Posterior vena cava (tissue), 2 donors: ENCODE measurements at places on chromosomes 3 and 15. TPM values are rescaled to one million over a fixed set of nuclear protein-coding genes. Genes with fewer than 3 reads are reported as not detected.

The PSTPIP1 gene
- 18.1 TPM for total RNA-seq

The CASR gene
- total RNA-seq = not detected

The TMEM212 gene
- total RNA-seq = not detected

The NR2C2 gene
- 37.8 TPM for total RNA-seq

DNA sequence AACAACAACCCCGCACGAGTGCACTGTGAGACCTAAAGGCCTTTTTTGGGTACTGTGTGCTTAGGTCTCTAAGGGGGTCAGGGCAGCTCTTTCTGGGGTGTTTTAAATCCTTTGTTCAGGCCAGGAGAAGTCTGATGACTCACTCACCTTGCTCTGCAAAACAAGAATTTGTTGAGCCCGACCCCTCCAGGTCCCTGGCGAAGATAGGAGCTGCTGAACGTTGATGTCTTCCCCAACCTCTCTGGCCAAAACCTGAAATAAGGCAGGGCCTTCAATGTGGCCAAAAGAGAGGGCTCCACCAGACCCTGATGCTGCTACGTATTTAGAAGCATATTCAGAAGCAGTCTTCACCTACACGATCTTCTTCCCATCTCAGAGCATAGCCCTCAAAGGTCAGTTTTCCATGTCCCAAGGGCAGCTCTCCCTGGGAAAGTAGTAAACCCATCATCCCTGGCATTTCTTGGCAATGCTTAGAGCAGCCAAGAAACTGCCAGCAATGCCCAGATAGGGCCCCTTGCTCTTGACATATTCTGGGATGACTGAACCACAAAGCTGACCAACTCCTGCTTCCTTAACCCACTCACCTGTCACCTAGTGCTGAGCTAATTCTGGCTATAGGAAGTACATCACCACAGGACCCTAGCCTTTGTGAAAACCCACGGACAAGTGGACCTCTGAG, 27.1 kb downstream of the CCDC13 start:
- no peak for DNase-seq

- no peak for DNase-seq
These were observed 255.8 kb upstream of the CDIN1 start for GRCh38 chr15:36323615-36324014.

DNA sequence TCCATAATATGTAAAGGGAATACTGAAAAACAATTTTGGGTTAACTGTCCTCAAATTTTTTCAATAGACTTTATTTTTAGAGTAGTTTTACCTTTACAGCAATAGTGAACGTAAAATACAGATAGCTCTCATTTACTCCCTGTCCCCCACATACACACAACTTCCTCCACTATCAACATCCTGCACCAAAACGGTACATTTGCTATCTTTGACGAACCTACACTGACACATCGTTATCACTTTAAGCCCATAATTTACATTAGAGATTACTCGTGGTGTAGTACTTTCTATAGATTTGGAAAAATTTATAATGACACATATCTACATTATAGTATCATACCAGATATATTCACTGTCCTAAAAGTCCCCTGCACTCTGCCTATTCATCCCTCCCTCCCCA, 16.9 kb upstream of the P2RY1 start:
- DNase-seq = no peak

GRCh38 chr3:31705736-31706135, 173.0 kb downstream of the STT3B start:
- DNase-seq = no peak

DNA sequence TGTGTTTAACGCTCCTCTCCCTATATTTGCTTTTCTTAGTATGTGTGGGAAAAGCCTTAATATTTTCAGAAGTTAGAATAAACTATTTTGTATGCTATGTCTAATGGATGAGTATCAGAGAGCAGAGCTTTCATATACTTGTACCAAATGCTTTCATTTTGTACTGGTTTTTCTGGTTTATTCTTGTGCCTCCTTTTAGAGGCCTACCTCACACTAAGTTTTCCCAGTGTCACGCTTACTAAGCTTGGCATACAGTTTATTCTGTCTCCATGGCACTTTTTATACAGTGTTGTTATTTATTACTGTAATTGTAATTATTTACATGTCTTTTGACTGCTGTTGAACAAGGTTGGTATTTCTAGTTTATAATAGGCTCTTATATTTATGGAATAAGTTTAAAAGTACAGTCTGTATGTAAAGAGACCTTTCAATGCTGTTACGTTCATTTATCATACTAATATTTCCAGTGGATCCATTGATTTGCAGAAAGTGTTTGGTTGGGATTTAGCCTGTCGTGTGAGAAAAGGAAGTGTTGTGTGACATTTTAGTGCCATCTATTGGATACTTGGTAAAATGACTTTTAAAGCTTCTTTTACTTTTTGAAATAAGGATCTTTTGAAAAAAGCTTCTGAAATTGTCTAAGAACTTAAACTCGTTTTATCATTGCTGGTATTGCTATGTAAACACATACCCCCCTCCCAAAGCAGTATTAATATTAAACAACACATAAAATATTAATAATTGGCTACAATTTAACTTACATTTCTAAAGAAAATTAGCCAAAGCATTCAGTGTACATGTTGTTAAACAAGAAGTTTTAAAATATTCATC, 5.2 kb upstream of the EBLN2 start:
- no peak for DNase-seq

GRCh38 chr15:97783240-97783639, 177.3 kb upstream of the ARRDC4 start:
- no peak for DNase-seq

- DNase-seq = no peak
These were observed 688.1 kb downstream of the EPHA3 start for GRCh38 chr3:89795506-89795905.

DNA sequence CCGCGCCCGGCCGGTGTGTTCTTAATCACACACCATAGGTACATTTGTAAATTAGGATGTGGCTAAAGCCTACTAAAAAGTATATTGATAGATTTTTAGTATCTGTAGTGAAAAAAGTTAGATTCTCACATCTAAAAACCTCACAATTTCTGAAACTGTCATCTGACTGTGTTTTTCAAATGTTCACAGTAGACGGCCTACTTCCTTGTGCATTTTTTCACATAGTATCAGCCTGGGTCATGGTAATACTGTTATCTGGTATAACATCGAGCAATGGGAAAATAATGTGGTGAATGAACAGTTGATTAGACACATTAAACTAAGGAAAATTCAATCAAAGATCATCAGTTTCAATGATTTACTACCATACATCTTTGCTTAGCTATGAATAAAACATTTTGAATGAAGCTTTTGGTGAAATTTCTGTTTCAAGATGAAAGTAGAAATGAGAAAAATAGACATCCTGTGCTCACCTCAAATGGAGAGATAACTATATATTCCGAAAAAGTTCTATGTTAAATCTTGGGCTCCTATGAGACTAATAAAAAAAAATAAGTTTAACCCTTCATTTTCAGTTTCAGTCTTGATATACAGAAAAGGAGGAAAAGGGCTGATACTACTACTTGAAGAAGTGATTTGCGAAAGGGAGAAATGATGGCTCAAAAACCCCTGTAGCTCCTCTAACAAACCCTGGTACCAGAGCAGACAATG, 262.7 kb downstream of the ZBTB20 start:
- no peak for DNase-seq

DNA sequence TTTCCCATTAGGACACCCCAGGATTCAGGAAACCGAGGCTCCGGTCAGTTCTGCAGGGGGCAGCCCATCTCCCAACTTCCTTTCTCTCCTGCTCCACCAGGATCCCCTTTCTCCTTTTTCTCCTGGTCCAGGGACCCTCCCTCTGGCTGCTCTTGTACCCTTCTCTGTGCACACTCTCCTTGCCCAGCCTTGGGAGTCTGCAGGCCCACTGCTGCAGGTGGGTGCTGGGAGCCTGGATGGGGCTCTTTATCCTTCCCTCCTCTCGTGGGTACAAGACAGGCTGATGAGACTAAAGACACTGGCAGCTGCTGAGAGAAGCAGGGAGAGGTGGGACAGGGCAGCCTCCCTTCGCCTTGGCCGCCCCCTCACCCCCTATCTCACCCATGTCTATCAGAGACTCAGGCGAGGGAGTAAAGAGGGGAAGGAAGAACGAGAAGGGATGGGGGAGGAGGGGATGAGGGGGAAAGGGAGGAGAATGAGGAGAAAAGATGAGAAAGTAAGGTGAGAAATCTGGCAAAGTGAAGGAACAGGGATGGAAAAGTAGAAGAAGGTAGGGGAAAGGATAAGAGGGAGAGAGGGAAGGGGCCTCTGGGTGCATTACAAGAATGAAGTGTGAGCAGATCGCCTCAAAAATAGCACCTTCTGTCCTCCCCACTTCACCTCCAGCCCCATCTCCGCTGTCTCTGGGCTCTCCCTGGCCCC, 45.2 kb downstream of the ITGA11 start:
- peak; percentile 5 for DNase-seq
